Transverse colon (tissue), 4 donors: ENCODE measurements at places on chromosomes 2 and 18. TPM values are rescaled to one million over a fixed set of nuclear protein-coding genes. Genes with fewer than 3 reads are reported as not detected.

Gene RAPGEF4
- total RNA-seq, result 12.3 TPM

Gene SPAG16
- 1.2 TPM for total RNA-seq

GRCh38 chr2:223967981-223968380 lies 10.7 kb downstream of the MRPL44 start:
- DNase-seq, result no peak

- no peak for DNase-seq
These were observed 96.8 kb downstream of the GPD2 start for GRCh38 chr2:156532989-156533388.

DNA sequence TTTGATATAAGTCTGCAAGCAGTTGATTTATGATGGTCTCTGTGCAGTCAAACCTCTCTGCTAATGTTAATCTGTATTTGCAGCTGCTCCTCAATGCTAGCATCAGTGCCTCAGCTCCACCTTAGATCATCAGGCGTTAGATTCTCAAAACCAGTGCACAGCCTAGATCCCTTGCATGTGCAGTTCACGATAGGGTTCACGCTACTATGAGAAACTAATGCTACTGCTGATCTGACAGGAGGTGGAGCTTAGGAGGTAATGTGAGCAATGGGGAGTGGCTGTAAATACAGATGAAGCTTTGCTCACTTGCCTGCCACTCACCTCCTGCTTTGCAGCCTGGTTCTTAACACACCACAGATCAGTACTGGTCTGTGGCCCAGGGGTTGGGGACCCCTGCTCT lies 18.4 kb downstream of the RBKS start:
- DNase-seq, result no peak
